ENCODE measurements at places on chromosomes 1 and 21.

DNA sequence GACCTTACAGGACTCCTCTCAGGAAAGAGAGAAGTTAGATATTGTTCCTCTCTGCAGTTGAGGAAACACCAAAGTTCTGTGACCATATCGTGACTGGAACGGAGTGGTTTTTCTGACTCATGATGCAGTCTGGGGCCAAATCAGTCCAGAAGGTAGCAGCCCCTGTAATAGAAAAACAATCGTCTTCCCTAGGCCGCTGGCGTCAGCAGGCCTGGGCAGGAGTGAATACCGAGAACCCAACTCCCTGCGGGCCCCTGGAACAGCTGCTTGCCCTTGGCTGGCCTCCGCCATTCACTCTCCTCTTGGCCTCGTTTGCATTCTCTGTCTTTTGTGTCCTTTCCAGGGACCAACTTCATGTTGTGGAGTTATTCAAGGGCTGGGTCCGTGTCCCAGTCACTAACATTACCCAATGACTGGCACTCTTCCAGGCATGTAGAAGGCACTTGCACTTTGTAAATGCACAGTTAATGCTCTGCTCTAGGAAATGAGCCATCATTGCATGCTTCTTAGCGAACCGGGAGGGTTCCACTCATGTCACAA lies 10.9 kb upstream of the CD101 start:
- H3K27ac ChIP-seq: no peak overlapping the region
- no peak overlapping the region for H3K4me3 ChIP-seq
- H3K27me3 ChIP-seq: no peaks in the 10 kb centered on the region

GRCh38 chr21:29053656-29054055 lies 19.8 kb downstream of the CCT8 start:
- no peaks in the 10 kb centered on the region for H3K27me3 ChIP-seq
- no peak overlapping the region for H3K4me3 ChIP-seq
- H3K4me1 ChIP-seq: no peaks in the 10 kb centered on the region
- DNase-seq: no peak

DNA sequence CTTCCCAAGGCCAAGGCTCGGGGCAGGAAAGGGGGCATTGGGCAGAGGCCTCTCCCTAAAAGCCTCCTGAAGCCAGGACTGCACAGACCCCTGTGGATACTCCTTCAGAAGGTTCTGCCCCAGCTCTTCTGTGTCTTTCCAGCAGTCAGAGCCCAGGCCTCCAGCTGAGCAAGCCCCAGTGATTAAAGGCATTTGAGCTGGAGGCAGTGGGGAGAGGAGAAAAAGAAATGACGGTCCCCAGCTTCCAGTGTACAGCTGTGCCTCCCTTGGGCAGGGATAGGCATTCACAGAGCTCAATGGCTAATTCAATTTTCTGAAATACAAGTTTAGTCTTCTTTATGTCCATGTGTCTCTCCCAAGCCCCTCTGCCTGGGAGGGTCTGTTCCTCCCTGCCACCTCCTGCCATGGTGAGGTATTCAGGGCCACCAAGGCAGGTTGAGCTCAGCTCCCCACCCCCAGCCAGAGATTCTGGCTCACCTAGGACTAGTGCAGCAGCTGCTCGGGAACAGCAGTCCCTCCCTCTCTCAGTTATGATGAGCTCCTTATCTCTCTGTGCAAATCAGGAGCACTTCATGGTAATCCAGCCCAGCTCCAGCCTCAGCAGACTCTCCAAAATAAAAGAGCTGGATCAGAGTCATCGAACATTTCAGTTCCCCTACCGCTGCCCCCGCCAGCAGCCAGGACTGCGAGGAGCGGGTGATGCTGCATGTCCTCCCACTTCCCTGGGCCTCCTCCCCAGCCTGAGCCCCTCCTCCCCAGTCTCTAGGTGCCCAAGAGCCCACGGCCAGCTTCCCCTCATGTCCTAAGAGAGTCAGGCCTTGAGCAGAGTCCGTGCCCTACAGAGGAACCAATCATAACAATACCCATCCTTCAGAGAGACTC lies 208.4 kb upstream of the ZC3H12A start:
- H3K27me3 ChIP-seq: no peaks in the 10 kb centered on the region
- no peaks in the 10 kb centered on the region for H3K36me3 ChIP-seq
- no peaks in the 10 kb centered on the region for H3K4me1 ChIP-seq
- no peak for DNase-seq

DNA sequence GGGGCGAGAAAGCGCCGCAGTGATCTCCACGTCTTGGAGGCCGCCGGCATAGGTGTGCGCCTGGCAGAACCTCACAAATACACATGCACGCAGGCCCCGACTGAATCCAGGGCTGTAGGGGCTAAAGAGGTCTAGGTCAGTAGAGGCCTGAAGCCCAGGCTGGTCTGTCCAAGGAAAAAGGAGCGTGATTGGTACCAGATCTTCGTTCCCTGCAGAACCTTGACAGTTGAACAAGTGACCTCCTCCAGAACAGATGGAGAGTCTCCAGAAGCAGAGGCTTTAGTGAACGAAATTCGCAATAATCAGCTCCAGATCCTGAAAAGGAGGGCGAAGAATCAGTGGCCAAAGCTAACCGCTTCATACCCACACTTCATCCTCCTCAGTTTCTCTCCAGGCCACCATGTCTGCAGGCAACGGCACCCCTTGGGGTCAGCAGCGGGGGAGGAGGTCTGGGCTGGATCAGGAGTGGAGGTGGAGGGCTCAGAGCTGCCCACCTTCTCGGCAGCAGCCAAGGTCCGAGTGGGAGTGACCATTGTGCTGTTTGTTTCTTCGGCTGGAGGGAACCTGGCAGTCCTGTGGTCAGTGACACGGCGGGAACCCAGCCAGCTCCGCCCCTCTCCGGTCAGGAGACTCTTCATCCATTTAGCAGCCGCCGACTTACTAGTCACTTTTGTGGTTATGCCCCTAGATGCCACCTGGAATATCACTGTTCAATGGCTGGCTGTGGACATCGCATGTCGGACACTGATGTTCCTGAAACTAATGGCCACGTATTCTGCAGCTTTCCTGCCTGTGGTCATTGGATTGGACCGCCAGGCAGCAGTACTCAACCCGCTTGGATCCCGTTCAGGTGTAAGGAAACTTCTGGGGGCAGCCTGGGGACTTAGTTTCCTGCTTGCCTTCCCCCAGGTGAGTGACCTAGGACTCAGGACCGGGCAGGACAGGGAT lies 749 bp upstream of the PEX11B start:
- no peak for DNase-seq
- no peaks in the 10 kb centered on the region for H3K27me3 ChIP-seq
- peak overlapping the region; percentile 85 for H3K4me3 ChIP-seq
- H3K4me1 ChIP-seq: peaks cover 21% of the 10 kb centered on the region

DNA sequence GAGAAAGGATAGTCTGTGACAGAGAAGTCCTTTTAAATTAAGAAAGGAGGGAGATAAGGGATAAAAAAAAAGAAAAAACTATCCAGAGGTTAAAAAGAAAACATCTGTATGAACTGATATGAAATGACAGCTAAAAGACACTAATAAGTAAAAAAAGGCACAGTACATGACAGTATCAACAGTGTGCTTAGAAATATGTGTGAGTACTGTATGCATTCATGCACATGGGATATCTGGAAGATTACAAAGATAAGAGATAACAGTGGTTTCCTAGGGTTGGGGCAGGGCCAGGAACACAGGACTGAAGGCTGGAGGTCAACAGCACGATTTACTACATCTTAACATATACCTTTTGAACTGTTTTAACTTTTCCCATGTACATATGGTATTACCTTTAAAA lies 13.3 kb downstream of the PTP4A2 start:
- H3K27me3 ChIP-seq: no peaks in the 10 kb centered on the region
- H3K4me3 ChIP-seq: peak overlapping the region; percentile 14
- peak overlapping the region; percentile 0 for H3K27ac ChIP-seq
- no peak for DNase-seq

DNA sequence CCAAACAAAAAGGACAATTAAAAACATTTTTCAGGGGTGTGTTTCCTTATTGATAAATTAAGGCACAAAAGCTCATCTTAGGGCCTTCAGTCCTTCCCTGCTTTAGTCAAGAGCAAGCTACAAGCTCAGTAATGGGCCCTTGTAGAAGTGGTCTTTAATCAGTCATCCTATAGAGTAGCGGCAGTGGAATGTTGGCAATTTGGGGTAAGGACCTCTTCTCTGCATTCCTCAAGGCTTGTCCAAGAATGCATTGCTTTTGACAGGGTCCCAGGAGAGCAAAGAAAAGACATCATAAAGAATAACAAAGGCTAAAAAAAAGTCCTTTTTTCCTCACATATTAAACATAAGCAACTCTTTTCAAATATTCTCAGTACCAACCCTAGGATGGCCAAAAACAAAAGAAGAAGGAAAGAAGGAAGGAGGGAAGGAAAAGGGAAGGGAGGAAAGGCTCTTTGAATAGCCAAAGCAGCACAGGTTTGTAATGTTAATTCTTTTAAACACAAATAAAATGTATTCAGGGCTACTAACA lies 27.3 kb upstream of the CAMK1G start:
- H3K4me3 ChIP-seq: no peak overlapping the region
- no peaks in the 10 kb centered on the region for H3K27me3 ChIP-seq
- no peak for DNase-seq
- no peaks in the 10 kb centered on the region for H3K4me1 ChIP-seq
- no peak overlapping the region for H3K27ac ChIP-seq

DNA sequence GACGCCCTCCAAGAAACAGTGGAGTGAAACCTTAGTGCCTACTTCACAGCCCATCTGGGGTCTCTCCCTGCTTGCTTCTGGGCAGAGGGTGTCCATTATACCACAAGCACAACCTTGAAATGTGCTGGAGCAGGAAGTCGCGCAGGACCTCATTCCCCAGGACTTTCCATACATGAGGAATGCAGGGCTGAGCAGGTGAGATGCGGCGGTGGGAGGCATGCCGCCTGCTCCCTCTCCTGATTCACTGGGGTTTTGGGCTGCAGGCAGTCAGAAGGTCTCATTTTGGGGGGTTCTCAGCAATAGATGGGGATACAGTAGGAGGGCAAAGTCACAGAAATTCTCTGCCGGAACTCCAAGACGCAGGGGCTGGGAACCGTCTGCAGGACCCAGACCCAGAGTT lies 15.7 kb upstream of the UMODL1 start:
- H3K27ac ChIP-seq: no peak overlapping the region
- no peak overlapping the region for H3K4me3 ChIP-seq
- H3K4me1 ChIP-seq: no peaks in the 10 kb centered on the region
- H3K36me3 ChIP-seq: no peaks in the 10 kb centered on the region

DNA sequence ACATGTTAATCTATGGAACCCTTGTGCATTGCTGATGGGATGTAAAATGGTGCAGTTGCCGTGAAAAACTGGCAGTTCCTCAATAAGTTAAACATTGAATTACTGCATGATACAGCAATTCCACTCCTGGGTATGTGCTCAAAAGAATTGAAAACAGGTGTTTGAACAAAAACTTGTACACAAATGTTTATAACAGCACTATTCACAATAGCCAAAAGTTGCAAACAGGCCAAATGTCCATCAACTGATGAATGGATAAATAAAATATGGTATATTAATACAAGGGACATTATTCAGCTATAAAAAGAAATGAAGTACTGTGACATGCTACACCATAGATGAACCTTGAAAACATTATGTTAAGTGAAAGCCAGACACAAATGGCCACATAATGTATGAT lies 17.7 kb upstream of the SRSF10 start:
- no peaks in the 10 kb centered on the region for H3K36me3 ChIP-seq
- no peak for DNase-seq
- H3K4me1 ChIP-seq: no peaks in the 10 kb centered on the region
- no peak overlapping the region for H3K4me3 ChIP-seq
- H3K27me3 ChIP-seq: no peaks in the 10 kb centered on the region

GRCh38 chr1:94820936-94821335 lies 779 bp downstream of the SLC44A3 start:
- H3K36me3 ChIP-seq: no peaks in the 10 kb centered on the region
- H3K4me1 ChIP-seq: no peaks in the 10 kb centered on the region
- H3K27ac ChIP-seq: no peak overlapping the region
- H3K27me3 ChIP-seq: no peaks in the 10 kb centered on the region

GRCh38 chr1:70856201-70856600 lies 191.4 kb downstream of the PTGER3 start:
- no peak overlapping the region for H3K4me3 ChIP-seq
- H3K27me3 ChIP-seq: no peaks in the 10 kb centered on the region
- H3K4me1 ChIP-seq: no peaks in the 10 kb centered on the region
- no peak overlapping the region for H3K27ac ChIP-seq
- no peak for DNase-seq

DNA sequence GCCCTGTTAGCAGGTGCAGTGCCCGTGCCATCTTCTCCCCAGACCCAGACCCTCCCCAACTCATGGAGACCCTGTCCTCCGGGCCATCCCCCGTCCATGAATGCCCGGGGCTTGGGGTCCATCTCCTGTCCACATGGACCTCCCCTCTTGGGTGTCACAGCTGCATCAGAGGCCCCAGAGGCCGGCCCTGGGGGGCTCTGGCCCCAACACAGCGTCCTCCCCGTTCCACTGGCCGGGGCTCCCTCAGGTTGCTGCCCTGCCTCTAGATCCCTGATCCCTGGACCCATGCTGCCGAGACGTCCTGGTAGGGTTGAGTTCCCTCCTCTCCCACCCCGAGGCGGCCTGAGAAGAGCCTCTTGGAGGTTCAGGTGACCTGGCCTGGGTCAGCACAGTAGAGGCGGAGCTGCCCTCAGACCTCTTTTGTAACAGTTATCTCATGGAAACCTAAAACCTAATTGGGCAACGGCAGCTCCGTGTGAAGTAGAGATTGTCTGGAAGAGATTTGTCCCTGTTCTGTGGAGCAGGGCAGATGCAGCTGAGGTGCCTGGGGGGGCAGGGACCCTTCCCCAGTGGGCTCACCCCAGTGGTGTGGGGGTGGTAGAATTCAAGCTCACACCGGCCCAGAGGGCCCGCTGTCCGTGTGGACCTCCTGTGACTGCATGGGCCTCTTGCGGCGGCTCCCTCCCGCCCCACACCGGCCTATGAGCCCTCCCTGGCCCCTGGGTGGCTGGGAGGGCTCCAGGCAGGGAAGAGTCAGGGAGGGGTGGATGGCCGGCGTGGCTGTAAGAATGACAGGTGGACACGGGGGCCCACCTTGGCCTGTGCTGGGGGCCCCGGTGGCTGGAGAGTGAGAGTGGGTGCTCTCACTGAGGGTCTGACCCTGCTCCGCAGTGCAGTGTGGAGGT lies 56.1 kb downstream of the SKI start:
- peaks cover 22% of the 10 kb centered on the region for H3K4me1 ChIP-seq
- H3K4me3 ChIP-seq: no peak overlapping the region
- H3K27ac ChIP-seq: no peak overlapping the region
- H3K27me3 ChIP-seq: no peaks in the 10 kb centered on the region

- peak overlapping the region; percentile 0 for H3K27ac ChIP-seq
- no peaks in the 10 kb centered on the region for H3K27me3 ChIP-seq
- H3K4me1 ChIP-seq: peaks cover 16% of the 10 kb centered on the region
- H3K36me3 ChIP-seq: no peaks in the 10 kb centered on the region
These were observed 64.6 kb upstream of the TARBP1 start for GRCh38 chr1:234543442-234544086.

- no peaks in the 10 kb centered on the region for H3K4me1 ChIP-seq
- no peak overlapping the region for H3K27ac ChIP-seq
- DNase-seq: no peak
- H3K36me3 ChIP-seq: no peaks in the 10 kb centered on the region
These were observed 36.7 kb downstream of the SLC19A1 start for GRCh38 chr21:45505416-45506021.

DNA sequence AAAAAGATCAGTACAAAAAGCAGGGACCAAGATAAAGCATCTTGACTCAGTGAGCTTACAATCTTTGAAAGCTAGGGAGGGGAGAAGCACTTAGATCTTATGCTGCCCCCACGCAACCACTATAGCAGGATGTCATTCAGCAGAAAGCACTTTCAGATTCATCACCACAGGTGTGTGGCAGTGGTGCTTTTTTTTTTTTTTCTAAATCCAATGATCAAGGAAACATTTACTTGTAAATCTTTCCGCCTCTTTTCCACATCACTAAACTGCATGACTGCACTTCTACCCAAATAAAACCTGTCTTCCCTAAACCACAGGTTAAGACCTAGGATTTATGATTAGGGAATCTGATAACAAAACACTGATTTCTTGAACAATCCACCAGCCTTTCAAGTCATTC lies 154.8 kb downstream of the SLC45A1 start:
- H3K4me1 ChIP-seq: peaks cover 20% of the 10 kb centered on the region
- no peak overlapping the region for H3K4me3 ChIP-seq

Measured in CD8-positive, alpha-beta memory T cell (primary cell).